AG04450 (cell line): ENCODE measurements at places on chromosomes 12 and 14.

GRCh38 chr12:131313635-131314034 is 359.9 kb downstream of the ADGRD1 start:
- DNase-seq: no peak

GRCh38 chr14:69354383-69355153 is 43.5 kb downstream of the ERH start:
- DNase-seq: no peak

DNA sequence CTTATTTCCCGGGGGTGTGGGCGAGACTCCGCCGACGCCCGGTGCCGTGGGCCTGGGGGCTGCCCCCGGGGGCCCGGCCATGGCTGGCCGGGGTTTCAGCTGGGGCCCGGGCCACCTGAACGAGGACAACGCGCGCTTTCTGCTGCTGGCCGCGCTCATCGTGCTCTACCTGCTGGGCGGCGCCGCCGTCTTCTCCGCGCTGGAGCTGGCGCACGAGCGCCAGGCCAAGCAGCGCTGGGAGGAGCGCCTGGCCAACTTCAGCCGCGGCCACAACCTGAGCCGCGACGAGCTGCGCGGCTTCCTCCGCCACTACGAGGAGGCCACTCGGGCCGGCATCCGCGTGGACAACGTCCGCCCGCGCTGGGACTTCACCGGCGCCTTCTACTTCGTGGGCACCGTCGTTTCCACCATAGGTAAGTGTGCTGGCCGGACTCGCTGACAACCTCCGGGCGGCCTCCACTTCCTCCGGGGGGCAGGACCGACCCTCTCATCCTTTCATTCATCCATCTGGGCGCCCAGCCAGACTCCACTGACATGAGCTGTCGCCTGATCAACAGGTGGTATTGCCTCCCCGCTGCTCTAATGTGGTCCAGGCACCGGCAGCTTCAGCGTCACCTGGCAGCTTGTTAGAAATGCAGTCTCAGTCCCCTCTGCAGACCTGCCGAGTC is 467 bp downstream of the KCNK13 start:
- DNase-seq: no peak

DNA sequence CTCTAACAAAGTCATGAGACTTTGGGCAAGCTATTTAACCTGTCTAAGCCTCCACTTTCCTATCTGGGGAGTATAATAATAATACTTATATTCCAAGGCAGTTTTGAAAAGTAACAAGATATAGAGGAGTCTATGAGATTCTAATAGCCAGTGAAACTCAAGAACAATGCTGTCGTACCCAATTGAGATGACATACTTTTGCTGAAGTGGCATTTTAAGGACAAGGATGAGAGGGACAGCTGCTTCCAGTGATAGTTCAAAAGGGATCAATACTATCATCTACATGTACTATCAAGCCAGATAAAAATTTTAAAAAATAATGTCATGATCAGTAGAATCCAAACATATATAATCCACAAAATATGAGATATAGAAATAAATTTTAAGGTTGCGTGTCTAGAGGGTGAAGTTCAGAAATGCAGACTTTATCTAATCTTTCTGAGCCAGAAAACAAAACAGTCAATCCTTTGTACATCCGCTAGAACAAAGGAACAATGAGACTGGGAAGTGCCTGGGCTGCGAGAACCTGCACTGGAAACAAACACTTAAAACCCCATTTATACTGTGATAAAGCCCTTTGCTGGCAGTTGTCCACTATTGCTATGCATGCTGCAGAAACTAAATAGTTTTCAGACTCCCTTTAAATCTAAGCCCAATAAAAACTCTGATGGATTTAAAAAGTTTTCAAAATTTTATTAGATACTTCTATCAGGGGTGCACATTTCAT is 38.6 kb downstream of the PTPRB start:
- no peak for DNase-seq

DNA sequence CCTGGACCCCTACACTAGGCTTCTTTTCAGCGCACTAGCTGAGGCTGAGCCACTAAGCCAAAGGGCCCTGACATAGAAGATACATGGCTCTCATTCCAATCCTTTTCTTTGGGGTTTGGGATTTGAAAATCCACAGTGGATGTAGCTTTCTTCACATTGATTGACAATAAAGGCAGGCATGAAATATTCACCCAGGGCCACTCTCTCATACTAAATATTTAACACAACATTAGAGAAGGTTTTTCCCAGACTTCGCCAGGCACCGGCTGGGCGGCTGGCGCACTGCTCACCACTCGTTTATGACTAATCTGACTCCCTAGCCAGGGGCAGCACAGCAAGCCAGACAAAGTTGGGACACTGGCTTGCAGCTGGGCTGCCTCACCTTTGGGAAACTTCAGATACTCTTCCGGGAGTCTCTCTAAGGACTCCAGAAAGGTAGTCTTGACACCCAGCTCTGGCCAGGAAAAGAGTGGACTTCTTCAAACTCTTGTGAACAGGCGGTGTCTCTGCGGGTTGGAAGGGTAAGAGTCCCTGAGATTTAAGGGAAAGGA is 699 bp upstream of the HOXC11 start:
- DNase-seq: no peak

DNA sequence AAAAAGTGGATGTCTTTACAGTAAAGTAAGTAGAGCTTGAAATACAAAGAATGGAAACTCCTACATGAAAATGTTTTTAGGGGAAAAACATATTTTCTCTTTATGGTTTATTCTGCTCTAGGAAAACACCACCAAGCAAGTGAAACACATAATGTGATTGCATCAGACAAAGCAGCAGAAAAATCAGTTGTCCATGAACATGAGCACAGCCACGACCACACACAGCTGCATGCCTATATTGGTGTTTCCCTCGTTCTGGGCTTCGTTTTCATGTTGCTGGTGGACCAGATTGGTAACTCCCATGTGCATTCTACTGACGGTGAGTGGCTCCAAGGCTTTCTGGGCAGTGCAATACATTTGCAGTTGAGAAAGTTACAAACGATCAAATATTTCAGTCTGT is 42.6 kb upstream of the PLEKHD1 start:
- no peak for DNase-seq

DNA sequence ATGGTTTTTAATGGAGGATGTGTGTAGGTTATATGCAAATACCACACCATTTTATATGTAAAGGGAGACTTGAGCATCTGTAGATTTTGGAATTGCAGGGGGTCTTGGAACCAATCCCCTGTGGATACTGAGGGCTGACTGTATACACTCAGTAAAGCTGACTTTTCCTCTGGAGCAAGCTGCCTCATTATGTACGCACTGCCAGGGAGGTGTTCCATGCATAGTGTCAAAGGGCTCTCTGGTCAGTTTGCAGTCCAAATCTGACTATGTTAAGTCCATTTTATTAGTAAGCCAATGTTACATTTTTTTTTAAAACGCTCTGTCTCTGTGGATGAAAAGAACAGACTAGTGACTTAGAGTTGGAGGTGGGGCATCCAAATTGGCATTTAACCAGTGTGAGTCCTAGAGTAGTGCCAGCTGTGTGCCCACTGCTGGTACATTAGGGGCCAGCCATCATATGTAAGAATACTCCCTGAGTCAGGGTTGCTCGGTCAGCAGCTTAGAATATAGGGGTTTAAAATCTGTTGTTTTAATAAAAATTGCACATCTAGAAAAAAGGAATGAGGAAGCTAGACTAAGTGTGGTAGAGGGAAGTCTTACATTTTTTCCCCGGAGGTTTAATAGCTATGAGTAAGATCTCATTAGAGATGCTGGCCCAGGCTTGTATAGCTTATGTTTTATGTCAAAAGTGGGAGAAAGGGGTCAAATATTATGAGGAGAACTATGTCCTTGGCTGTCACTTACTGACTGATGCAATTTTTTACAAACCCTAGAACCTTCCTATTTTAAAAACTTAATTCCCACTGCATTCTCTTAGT is 87.0 kb downstream of the TESC start:
- DNase-seq: no peak
